CD4-positive, alpha-beta T cell treated with Interleukin-17A for 4 hours (primary cell): ENCODE measurements at places on chromosomes 16 and 17.

DNA sequence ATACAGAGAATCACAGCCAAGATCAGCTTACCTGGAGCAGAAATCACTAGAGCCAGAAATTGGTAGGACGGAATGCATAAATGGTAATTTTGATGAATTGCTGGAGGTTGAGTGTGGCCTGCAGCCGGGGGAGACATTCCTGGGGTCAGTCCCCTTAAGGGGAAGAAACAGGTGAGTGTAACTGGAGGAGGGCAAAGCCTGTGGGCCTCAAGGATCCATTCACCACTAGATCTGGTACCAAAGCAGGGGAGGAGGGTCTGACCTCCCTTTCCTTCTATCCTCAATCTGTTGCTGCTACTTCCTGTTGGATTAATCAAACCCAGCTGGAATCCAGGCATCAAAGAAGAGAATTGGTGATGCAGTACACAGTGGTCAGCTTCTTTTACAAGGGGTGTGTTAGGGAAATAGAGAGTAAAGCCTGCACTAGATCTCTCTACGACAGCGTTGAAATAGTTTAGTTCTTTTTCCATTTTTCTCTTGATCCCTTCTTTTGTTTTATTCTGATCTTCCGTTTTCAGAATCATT is 8.6 kb upstream of the ABCA9 start:
- no peak for DNase-seq

DNA sequence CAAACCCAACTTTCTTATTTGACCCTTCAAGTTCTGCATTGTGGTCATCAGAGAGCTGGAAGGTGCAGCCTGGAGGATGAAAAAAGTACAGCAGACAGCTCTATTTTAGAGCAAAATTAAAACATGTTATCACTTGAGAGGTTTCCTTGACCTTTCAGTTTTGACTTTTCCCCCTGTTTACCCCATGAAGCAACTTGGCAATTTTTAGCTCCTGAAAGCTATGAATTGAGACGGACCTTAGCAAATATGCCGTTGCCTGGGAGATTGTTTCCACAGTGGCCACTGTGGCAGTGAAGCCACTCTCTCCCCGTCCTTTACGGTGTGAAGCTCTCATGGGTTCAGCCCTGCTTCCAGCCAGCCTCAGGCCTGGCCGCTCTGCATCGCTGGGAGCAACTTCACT is 398.6 kb downstream of the CPPED1 start:
- no peak for DNase-seq

GRCh38 chr17:35017021-35017420 is 36.7 kb downstream of the LIG3 start:
- DNase-seq = no peak

DNA sequence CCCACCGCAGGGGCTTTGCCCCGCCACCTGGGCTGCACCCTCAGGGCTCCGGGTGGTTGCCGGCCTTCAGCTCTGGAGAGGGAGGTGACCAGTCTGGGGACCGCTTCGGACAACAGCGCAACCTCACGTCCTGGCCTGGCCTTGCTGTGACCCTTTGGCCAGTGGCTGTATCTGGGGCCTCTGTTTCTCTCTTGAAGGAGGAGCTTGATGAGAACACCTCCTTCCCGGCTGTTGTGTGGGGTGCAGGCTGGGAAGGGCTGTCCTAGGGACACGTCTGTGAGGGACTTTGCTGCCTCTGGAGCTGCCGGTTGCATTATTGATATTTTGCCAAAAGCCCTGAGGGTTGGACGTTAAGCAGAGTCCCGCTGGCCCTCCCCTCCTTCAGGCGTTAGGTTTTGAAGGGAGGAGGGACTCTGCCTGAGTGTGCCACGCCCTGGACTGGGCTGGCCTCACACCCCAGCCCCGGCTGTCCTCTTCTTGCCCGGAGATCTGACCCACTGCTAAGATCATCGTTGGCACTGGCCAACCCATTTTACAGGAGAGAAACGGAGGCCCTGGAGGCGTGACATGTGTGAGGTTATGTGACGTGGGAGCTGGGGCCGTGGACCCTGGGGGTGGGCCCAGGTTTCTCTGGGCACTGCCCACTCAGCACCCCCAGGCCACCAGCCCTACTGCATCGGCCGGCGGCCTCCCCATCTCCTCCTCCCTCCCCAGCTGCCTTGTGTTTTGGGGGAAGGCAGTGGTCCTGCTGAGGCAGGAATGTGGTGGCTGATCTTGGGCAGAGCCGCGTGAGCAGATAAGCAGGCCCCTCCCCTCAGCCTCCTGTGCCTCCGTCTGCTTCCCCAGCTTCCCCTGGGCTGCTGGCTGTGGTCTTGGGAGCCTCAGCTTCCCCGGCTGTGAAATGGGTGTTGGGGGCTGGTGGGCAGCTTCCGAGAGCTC is 8.5 kb downstream of the ZFPM1 start:
- DNase-seq = no peak

DNA sequence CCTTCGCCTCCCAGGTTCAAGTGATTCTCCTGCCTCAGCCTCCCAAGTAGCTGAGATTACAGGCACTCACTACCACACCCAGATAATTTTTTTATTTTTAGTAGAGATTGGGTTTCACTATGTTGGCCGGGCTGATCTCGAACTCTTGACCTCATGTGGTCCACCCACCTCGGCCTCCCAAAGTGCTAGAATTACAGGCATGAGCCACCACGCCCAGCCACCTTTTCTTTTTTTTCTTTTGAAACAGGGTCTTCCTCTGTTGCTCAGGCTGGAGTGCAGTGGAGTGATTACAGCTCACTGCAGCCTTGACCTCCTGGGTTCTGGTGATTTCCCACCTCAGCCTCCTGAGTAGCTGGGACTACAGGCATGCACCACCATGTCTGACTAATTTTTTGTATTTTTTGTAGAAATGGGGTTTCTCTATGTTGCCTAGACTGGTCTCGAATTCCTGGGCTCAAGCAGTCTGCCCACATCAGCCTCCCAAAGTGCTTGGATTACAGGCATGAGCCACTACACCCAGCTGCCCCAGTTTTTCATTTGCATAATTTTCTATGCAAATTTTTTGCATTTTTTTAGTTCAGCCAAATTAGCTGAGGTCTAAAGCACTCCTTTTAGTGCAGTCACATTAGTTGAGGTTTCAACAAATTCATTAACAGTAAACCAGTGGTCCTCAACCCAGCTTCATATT is 11.3 kb downstream of the WWP2 start:
- DNase-seq = no peak

DNA sequence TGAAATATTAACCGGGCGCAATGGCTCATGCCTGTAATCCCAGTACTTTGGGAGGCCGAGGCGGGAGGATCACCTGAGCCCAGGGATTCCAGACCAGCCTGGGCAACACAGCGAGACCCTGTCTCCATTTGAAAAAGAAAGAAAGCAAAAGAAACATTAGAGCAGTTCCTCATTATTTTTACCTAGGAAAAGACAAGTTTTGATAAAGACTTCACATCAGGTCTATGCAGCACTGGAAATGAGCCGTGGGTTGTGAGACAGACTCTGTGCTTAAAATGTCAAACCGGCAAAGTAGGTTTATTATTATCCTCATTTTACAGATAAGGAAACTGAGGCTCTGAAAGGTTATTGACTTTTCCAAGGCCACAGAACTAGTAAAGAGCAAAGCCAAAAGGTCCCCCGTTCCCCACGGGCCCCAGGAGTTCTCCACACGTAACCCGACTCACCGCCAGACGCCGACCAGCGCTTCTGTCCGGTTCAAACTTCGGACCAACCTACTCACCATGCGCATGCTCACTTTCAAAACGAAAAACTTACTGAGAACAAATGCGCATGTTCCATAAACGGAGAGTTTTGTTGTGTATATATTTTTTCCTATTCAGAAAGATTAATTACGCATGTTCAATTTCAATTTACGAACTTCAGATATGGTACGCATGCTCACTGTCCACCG is 356 bp downstream of the TUBD1 start:
- DNase-seq = no peak

DNA sequence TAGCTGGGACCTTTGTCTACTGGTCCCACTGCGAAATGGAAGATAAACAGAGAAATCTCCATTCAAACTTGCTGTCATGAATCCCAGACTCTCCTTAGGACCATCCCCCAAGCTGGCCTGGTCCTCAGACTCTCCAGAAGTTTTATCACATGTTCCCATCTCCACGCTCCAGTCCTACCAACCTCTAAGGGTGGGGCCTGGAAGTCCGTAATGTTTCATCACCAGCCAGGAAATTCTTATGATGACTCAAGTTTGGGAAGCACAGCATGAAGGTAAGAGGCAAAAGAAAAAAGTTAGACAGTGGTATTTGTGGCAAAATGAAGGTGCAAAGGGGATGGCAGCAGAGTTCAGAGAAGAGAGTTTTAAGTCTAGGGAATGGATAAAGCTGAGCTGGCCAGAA is 52.7 kb downstream of the ZNF18 start:
- DNase-seq = no peak

DNA sequence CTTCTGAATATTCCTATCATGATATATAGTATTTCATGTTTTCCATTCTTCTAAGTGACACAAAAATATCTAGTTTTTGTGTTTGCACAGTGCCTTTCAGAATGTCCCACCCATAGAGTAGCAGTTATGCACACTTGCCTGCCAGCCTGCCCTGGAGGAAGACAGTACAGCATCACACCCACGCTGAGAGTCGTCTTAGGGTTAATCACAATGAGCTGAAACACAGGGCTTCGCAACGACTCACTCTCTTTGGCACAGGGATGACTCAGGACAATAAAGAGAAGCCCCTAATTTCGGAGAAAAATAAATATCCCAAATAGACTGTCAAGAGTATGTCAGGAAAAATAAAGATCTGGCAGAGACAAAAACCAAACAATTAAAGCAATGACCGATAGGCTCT is 11.6 kb upstream of the NDUFAB1 start:
- DNase-seq = no peak

DNA sequence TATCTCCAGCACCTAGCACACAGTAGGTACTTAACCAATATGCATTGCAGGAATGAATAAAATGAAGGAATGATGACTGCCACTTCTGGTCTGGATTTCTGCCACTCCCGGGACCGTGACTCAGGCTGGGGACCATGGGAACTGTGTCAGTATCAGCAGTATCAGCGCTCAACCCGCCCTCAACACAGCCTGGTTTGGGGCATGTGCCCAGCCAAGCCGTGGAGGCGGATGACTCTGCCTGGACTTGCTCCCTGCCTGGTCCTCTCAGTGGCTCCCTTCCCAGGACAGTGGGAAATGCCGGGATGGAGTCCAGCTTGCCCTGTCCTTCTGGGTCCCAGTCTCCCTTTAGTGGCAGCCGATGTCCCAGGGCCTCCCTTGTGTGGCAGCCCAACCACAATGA is 55.1 kb downstream of the SRCIN1 start:
- no peak for DNase-seq

- no peak for DNase-seq
These were observed 61.4 kb downstream of the COG7 start for GRCh38 chr16:23391381-23392222.

DNA sequence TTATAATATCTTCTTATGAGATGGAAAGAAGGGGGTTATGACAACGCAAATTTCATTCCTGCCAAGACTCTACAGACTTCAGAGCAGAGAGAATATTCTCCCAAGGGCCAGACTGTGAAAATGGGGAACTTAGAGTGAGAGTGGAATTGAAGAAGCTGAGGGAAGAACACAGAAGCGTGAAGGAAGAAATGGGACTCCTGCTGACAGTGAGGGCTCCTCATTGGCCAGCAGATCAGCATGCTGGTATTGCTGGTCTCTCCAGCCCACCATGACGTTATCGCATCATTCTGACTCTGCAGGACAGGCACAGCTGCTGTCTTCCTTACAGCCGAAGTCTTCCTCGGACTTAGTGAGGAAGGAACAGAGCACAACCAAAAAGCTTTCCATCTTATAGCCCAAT is 24.3 kb downstream of the CCL4 start:
- no peak for DNase-seq

GRCh38 chr17:57750109-57750871 is 5.2 kb upstream of the CCDC182 start:
- DNase-seq = no peak

GRCh38 chr17:21573961-21574610 is 118.2 kb upstream of the KCNJ18 start:
- peak; percentile 60 for DNase-seq

DNA sequence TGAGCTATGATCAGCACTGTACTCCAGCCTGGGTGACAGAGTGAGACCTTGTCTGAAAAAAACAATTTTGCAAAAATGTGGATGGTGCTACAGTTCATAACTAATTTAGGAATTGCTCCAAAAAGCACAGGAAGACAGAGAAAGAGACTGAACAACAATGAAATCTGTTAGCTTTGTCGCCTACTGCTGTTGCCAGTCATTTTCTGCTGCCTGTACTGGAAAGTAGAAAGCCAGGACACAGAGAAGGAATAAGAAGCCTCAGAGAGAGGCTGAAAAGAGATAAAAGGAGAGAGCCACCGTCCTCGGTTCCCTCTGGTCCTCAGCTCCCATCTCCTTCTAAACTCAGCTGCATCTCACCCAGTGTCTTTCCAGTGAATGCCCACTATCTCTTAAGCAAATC is 8.6 kb upstream of the TMC7 start:
- DNase-seq = no peak

- DNase-seq = no peak
These were observed 29.0 kb downstream of the SMYD4 start for GRCh38 chr17:1800712-1801111.

DNA sequence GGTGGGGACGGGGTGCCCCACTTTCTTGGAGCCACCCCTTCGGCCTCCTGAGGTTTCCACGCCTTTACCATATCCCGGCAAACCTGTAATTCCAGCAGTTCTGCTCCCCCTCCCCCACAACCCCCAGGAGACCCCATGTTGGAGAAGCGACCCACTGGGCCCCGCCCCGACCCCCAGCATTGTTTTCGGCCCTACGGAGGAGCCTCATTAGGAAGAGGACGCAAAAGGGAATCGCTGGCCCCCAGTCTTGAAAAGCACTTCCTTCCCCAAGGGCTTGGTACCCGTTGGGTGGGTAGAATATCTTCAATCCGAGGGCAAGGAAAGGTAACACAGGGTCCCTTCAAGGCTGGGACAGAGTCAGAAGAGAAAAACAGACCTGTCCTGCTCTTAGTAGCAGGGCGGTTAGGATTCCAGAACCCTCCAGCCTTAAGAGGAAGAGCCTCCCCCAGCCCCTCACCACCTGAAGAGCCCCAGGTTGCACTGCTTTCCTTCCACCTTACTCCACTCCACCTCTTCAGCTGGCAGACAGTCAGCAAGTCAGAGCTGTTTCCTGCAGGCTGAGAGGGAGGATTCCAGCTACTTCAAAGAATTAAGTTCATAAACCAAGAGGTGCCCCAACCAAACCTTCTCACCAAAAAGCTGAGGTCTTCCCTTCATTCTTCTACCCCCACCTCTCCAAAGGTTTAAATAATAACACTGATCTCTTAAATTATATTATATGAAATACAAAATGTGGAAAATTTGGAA is 803 bp upstream of the TLCD2 start:
- peak; percentile 30 for DNase-seq
